ENCODE measurements at places on chromosomes 12 and 14.

GRCh38 chr14:33068040-33068439, 129.4 kb downstream of the NPAS3 start:
- DNase-seq, result no peak

- no peak for DNase-seq
These were observed 52.5 kb upstream of the WSCD2 start for GRCh38 chr12:108076556-108076955.

GRCh38 chr12:6494258-6494743, 399 bp downstream of the NCAPD2 start:
- DNase-seq, result no peak

GRCh38 chr14:76386944-76387782, 11.2 kb downstream of the ESRRB start:
- peak; percentile 74 for DNase-seq

DNA sequence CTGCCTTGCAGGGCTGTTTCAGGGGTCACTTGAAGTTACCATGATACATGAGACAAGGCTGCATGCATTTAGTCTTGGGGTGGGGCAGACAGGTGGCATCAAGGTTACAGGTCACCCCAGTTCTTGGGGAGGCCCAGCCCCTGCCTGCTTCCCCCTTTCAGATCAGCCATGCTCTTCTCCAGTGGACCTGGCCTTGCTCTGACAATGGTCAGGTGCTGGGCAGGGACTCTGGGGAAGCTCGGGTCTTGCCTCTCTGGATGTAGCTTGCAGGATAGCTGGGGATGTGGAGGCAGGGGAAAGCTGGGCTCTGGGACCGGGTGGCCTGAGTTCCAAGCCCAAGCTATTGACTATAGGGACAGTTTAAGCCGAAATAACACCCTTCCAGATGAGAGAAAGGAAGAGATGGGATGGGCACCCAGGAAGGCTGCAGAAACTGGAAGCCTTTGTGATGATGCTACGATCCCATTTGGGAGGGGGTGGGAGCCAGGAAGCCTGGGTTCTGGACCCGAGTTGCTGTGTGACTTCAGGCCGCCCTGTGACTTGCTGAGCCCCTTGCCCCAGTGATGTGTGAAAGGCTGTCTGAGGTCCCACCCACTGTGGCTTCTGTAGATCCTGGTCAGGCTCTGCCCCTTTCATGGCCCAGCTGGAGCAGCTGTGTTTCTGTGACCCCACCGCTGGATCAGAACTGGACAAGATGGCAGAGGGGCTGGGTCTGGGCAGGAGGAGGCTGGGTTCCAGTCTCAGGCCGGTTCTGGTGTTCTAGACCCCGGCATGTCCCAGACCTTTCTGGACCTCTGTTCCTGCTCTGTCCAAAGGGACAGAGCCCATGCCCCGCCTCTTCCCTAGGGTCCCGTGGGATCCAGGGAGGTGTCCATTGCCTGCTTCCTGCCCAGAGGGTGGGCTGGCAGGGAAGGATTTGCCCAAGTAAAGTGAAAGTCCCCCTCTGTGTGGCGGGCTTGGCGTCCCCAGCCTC, 2.1 kb downstream of the TNFAIP2 start:
- DNase-seq, result no peak

DNA sequence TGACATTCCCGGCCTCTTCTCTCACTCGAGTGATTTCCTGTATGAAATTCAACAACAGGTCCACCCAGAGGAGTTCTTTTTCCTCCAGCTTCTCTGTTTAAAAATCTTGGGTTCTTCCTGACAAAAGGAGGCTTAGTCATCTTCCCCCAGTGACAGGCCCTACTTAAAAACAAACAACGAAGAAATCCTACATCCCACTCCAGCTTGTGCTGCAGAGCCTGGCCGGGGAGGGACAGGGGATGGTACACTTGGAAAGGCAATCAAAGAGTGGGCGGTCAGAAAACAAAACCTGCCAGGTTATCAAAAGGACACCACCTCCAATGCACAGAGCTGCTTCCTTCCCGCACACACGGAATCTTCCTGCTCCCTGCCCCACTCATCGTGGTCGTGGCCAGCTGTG, 101.3 kb downstream of the CACNA1C start:
- DNase-seq, result no peak

- DNase-seq, result no peak
These were observed 69.8 kb downstream of the LIN7A start for GRCh38 chr12:80867941-80868340.

DNA sequence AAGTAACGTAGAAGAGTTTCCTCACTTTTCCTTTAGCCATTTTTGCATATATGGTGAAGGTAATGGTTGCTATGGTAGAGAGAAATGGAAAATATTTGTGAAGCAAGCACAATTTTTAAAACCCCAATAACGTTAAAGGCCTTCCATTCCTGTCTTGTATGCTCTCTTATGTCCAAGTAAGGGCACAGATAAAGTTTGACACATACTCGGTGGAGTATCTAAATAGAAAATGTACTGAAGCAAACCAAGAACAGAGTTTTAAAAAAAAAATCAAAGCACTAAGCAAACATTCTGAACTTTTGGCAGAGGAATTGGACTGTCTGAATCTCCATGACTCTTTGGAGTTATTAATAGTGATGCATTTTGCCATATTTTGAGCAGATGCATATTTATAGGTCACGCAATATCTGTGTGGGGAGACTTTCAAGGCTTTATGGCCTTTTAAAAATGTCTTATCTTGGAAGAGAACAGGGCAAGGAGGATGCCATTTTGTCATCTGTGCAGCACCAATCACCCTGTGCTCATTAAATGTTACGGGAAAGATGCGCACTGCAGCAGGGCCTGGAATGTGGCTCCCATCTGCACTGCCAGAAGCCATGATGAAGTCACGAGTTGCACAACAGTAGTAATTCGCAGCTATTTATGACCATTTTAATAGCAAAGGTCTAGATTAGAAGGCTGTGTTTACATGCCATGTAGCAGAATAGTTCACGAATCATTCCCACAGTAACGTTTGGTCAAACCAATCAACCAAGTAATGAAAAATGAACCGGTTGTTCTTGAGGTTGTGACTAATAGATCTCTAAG, 23.3 kb upstream of the AMIGO2 start:
- no peak for DNase-seq

Measured in activated CD8-positive, alpha-beta memory T cell treated with anti-CD3 and anti-CD28 coated beads, Interleukin-2, amount 10 ng/mL, durations not matched to agents 7 days and 5 days (primary cell).